ENCODE measurements at places on chromosomes 4 and X.

GRCh38 chr4:121182296-121182695 is 18.2 kb upstream of the TNIP3 start:
- DNase-seq: no peak

- DNase-seq: no peak
Observed at GRCh38 chr4:148124512-148124911, 317.7 kb downstream of the NR3C2 start.

- no peak for DNase-seq
Observed at GRCh38 chr4:113971706-113972360, 7.6 kb downstream of the ARSJ start.

- no peak for DNase-seq
Observed at GRCh38 chrX:123753656-123754350, 21.0 kb upstream of the THOC2 start.

- no peak for DNase-seq
Observed at GRCh38 chr4:55795341-55795740, 24.2 kb upstream of the EXOC1L start.

DNA sequence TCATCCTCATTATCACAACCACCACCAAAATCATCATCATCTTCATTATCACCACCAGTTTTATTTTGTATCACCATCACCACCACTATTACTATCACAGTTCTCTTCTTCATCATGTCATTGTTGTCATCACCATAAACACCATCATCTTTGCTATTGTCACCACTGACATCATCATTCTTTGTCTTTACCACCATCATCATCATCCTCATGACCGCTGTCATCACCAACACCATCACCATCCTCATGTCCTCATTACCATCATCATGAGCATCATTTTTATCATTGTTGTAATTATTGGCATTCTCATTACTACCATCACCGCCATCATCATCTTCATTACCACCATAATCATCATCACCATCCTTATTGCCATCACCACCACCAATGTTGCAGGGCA is 31.4 kb downstream of the EVC start:
- DNase-seq: no peak

GRCh38 chr4:19300213-19300612 is 951.5 kb upstream of the SLIT2 start:
- no peak for DNase-seq

DNA sequence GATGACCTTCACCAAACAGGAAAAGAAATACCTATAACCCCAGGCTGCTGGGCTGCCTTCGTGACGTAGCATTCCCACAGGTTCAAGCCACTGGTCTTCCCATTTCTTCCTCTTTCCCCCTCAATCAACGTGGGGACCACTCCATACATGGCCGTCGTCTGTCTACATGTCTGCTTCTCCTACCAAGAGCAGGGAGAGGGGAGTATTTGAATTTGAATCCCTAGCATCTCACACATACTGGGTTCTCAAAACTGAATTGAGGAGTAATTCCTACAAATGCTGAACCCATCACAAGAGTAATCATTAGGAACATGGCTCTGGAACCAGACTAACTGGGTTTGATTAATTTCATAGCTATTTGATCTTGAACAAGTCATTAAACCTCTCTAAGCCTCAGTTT is 17.3 kb downstream of the GPC3 start:
- DNase-seq: no peak

GRCh38 chr4:184282251-184282713 is 64.6 kb upstream of the ENPP6 start:
- DNase-seq: peak; percentile 50

DNA sequence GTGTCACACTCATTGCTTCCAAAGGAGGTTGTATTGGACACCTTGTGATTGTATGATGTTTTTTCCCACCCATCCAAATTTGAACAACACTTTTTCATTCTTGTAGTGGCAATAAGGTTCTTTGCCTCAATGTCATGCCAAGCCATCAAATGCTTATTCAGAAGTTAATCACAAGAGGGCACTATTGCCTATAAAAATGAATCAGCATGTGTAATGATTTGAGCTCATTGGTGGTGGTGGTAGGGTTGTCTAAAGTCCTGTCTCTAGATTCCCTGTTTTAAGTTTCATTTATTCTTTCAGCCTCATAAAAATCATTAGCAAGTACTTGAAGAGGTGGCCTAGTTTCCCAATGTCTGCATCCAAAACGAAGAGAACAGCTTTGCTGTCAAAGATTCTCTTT is 37.0 kb downstream of the IRS4 start:
- no peak for DNase-seq

- DNase-seq: no peak
Observed at GRCh38 chrX:69430785-69431184, 73.3 kb upstream of the NALF2 start.

DNA sequence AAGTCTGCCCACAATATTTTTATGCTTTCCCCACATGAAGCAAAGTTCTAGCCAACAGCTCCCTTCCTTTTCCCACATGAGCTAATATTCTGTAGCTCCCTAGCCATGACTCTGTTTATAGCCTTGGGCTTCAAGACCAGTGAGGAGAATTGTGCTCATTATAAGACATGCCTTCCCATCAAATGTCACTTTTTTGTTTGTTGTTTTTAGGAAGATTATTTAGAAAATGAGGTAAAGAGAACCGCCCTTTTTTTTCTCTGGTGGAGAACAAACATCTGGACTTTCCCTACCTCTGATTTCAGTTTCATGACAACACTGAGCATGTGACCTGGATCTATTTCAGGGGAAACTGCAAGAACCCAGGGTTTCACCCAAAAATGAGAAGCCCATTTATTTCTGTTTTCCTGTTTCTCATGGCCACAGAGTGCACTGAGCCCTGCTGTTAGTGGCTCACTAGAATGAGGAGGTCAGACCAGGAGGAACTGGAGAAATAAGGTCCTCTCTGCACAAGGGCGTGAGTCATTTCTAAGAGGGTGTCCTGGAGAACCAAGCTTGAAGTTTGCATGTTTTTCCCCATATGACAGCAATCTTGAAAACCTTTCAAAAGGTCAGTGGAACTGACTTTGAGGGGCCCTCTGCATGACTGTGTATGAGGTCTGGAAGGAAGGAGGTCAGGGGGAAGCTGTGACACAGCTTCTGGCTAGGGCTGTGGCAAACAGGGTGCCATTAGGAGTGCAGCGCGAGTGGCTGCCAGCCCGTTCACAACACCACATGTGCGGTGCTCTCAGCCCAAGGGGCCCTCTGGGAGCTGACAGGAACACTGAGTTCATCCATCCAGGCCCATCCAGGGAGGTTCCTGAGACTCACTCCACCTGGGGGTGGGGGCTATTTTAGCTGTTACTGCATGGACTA is 55.2 kb downstream of the CHST7 start:
- peak; percentile 71 for DNase-seq

- no peak for DNase-seq
Observed at GRCh38 chrX:8688776-8689175, 43.2 kb downstream of the ANOS1 start.

- DNase-seq: no peak
Observed at GRCh38 chr4:76365636-76366035, 55.3 kb downstream of the CCDC158 start.

DNA sequence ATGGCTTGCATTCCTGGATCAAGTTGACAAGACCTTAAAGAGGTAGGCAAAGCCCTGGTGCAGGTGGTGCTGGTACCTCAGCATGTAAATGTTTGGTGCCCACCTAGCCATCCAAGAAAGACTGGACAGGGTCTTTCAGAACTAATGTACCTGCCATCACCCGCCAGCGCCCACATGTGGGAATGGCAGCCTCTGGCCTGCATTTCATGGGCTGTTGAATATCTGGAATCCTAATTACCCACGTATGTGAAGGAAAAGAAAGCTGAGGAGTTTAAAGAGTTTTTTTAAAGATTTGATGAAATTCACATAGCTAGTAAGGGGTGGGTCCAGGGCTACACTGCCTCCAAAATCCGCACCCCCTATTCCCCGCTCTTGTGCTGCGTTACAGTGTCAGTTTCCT is 8.6 kb upstream of the CCDC149 start:
- DNase-seq: no peak

DNA sequence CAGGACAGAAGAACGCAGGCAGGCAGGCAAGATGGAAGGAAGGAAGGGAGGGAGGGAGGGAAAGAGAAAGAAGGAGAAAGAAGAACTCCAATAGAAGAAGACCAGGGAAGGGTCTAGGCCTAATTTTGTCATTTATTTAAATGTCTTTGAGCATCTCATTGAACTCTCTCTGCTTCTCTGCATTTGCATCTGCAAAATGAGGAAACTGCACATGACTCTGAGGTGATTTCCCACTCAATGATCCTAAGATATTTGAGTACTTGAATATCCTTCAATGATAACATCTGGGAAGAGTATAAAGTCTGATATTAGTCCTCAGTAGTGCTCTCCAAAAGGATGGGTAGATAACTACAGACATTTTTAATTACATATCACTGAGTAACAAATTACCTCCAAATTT is 33.1 kb upstream of the RBPJ start:
- no peak for DNase-seq

DNA sequence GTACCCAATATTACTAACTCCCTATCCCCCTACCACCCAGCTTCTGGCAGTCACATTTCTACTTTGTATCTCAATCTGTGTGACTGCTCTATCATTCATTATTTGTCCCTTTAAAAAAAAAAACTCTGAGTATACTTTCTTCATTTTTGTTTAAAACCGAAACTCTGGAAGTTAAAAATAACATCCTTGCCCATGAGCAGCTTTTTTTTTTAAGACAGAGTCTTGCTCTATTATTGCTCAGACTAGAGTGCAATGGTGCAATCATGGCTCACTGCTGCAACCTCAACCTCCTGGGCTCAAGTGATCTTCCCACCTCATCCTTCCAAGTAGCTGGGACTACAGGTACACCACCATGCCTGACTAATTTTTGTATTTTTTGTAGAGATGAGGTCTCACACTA is 15.8 kb downstream of the UBE2K start:
- DNase-seq: no peak

GRCh38 chr4:2794486-2795299 is 1.8 kb downstream of the SH3BP2 start:
- peak; percentile 68 for DNase-seq

DNA sequence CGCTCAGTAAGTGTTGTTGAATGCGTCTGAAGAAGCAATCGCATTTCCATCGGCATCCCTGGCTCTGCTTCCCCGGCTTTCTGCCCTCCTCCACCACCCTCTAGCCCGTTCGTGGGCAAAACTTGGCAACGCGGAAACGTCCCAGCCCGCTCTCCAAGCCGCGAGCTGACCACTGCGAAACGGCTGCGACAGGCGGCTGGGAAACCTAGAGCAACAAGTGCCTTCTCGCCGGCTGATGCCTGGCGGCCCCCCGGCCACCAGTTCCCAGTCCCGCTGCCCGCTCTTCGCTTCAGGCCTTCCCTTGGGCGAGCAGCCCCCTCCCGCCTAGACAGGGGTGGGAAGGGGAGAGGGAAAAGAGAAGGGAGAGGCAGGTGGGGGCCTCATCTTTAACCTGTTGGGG is 837 bp downstream of the CITED1 start:
- DNase-seq: no peak

- no peak for DNase-seq
Observed at GRCh38 chr4:99821918-99822503, 5.4 kb downstream of the DAPP1 start.

GRCh38 chr4:7244751-7245320 is 52.5 kb downstream of the SORCS2 start:
- no peak for DNase-seq

DNA sequence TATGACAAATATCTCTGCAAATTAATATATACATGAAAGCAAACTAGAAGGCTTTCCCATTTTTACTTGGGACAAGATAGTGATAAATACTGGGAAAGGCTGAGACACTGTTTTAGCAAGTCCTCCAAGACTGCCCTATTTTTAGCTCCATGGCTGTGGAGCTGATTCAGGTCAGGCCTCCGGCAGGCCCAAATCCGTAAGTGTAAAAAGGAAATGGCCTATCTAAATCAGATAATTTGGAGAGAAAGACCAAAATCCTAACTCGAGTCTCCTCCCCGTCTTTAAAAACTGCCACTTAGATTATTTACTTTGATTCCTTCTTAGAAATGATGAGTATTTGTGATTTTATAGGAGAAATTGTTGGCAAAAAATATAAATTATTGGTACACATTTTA is 2.9 kb downstream of the OTUD4 start:
- no peak for DNase-seq

GRCh38 chr4:87108142-87108546 is 112.3 kb downstream of the KLHL8 start:
- no peak for DNase-seq

DNA sequence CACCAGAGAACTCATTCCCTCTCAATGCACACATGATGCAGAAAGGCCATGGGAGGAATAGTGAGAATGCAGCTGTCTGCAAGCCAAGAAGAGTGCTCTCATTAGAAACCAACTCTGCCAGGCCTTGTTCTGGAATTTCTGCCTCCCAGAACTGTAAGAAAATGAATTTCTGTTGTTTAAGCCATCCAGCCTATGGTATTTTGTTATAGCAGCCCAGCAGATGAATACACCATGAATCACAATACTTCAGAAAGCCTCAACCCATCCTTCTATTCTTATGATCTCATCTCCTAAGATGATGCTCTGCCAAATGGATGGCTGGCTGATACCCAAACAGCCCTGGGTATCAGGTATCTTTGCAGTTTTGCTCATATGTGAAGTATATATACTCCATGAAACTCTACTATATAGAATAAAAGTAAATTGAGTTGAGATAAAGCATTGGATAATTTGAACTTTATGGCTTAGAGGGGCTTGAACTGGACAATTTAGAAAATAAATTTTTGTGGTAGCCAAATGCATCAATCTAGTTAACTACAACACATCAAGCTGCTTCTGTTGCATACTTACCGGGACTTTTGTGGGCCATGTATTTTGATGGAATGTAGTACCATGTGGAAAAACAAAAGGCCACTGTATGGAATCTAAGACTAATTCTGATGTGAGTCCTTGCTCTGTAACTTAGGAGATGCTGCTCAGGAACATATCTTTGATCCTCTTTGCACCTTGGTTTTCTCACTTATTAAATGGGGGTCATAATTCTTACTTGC is 245.9 kb downstream of the HS3ST1 start:
- no peak for DNase-seq

DNA sequence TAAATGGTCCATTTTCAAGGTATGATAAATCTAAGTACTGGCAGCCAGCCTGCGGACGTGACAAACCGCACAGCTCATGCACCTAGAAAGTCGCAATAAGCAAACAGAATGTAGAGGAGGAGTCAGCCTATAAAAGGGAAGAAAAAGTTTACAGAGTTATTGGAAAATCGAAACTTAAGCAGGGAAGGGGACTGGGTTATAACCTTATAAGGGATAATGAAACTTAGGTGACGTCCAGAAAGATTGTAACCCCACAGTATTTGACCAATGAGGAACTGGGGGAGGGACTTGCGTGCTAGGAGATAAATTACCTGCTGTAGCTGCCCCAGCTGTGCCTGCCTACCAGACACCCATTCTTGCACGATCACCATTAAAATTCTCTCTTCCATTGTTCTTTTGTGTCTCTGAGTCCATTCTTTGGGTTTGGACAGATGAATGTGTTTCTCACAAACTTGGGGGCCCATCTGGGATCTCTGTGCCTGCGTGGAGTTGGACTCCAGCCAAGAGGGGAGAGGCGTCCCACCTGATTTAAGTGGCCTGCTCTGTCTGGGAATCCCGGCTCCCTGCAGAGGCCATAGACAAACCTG is 61.0 kb downstream of the ZCCHC12 start:
- no peak for DNase-seq

- DNase-seq: no peak
Observed at GRCh38 chr4:53626491-53626890, 35.2 kb upstream of the LNX1 start.

Measured in CD4-positive, alpha-beta T cell treated with Interleukin-15 for 1 hour (primary cell).